ENCODE measurements at places on chromosomes 2 and 18.

GRCh38 chr2:238053191-238053776, 7.5 kb upstream of the SCLY start:
- DNase-seq, result no peak

GRCh38 chr2:20416723-20417122, 30.2 kb upstream of the RHOB start:
- no peak for DNase-seq

DNA sequence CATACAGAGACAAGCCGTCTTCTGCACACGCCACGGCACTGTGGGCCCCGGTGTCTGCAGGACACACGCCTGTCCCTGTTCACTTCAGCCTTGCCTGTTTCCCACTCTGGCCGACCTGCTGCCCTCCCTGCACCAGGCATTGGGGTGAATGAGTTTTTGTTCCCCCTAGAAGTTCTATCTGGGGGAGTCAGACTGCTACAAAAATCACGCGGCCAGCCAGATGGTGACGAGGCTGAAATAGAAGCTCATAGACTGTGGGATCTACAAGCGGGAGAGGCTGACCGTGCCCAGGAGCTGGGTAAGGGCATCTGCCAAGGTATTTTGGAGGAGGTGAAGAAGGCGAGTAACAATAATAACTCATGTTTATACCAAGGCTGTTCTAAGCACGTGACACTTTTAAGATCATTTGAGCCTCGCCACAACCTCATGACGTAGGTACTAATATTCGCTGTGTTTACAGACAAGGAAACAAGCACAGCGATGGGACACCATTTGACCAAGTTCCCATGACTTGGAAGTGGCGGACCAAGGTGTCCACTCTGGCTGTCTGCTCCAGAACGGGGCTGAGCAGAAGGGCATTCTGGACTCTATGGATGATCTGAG, 53.6 kb downstream of the KCNF1 start:
- no peak for DNase-seq

DNA sequence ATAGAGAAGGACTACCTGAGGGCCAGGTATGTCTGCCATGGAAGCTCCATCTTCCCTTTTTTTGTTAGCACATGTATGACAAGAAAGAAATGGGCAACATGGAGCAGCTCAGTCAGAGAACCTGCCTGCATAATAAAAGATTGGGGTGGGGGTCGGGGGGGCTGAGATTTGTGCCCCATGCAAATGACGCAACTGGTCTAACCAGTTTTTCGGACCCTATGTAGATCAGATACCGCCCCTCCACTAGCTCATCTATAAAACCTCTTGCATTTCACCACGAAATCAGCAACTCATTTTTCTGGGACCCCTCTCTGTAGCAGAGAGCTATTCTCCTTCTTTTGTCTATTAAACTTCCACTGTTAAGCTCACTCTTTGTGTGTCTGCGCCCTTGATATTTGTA, 657.2 kb downstream of the ERBB4 start:
- DNase-seq, result no peak

GRCh38 chr2:127763776-127764175, 47.2 kb downstream of the WDR33 start:
- DNase-seq, result no peak

DNA sequence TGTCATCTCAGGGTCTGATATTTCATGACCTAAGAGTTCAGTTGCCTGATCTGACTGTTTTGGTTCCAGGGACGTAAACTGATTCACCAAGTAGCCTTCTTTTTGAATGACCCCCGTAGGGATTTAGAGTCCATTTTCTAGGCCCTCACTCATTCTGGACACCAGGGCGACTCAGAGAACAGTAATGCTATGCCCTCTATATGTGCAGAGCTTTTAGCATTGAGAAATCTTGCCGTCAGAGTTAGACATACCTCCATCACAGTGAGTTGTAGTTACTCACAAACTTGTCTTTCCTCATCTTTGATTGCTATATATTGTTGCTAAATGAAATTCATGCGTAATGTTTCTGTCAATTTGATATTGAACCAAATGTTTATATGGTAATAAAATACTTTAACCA, 92.3 kb downstream of the OSBPL6 start:
- DNase-seq, result no peak

DNA sequence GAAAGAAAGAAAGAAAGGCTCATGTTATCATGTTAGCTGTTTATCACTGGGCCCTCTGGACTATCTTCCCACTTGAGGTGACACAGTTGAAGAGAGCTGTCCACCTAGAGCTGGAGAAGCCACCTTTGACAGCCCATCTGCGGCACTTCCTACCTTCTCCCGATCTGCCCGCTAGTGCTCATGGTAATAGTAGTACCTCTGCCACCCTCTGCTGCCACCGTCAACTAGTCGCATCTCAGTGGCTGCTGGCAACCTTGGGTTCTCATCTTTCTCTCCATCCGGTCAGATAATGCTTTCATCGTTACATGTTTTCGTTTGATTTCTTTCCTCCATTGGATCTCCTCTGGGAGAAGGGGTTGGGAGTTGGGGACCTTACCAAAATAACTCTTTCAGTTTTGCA, 63.2 kb upstream of the COPS8 start:
- no peak for DNase-seq

GRCh38 chr2:15568874-15569273, 7.7 kb upstream of the NBAS start:
- no peak for DNase-seq

GRCh38 chr2:207092818-207093217, 72.9 kb downstream of the KLF7 start:
- DNase-seq, result no peak

- DNase-seq, result no peak
These were observed 42.8 kb downstream of the ITSN2 start for GRCh38 chr2:24317491-24317920.

GRCh38 chr18:58859907-58860306, 4.8 kb upstream of the ZNF532 start:
- no peak for DNase-seq

GRCh38 chr2:232699110-232699509, 2.0 kb downstream of the GIGYF2 start:
- DNase-seq, result no peak

- DNase-seq, result no peak
These were observed 184.9 kb downstream of the RTP5 start for GRCh38 chr2:242054406-242054805.

- DNase-seq, result no peak
These were observed 29.2 kb downstream of the MTHFD2 start for GRCh38 chr2:74227646-74228045.

- peak; percentile 99 for DNase-seq
These were observed 602 bp upstream of the DNPEP start for GRCh38 chr2:219388121-219388906.

DNA sequence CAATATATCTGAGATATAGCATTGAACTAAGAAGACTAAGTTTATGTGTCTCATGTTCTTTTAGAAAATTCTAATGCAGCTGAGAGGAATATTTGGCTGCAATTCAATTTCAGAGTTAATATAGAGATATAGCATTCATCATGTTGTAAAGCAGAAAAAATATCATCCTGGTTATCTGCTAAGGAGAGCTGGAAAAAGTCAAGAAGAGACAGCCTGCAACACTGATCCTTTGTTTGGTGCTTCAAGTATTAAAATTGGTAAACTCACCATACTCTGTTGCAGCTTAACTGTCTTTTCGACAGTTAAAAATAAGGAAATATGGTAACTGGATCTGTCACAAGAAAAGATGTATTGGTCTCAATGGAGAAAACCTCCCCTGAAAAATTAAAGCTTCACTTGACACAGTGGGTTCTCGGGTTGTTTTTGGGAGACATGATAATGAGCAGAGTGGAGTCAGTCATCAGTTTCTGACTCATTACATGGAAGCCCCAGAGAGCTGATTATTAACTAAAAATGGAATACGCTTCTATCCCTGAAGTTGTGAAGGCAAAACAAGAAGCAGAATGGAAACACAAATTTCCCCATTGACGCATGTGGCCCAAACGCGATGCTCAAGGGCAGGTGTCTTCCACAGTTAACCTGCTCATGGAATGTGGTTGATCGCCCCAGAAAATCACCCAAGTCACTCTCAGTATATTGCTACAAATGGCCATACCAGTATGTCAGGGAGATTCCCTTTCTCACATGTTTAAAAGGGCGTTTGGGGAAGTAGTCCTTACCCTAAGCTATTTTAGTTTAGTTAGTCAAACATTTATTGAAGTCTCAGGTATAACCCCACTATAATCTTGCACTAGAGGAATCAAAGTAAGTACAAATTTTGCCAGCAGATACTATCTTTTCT, 8.2 kb downstream of the BCL2 start:
- no peak for DNase-seq

- DNase-seq, result no peak
These were observed 106.6 kb upstream of the MSH6 start for GRCh38 chr2:47676261-47676926.

DNA sequence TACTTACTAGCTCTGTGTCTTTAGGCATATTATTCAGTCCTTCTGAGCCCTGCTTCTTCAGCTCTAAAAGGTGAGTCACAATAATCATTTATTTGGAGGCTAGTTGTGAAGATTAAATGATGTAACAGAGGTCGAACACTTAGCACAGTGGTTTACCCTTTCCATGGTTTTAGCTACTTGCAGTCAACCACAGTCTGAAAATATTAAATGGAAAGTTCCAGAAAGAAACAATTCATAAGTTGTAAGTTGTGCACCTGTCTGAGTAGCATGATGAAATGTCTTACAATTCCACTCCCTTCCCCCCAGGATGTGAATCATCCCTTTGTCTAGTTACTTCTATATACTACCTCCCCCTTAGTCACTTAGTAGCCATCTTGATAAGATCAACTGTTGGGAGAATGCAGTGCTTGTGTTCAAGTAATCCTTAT, 217.6 kb upstream of the THUMPD2 start:
- no peak for DNase-seq

DNA sequence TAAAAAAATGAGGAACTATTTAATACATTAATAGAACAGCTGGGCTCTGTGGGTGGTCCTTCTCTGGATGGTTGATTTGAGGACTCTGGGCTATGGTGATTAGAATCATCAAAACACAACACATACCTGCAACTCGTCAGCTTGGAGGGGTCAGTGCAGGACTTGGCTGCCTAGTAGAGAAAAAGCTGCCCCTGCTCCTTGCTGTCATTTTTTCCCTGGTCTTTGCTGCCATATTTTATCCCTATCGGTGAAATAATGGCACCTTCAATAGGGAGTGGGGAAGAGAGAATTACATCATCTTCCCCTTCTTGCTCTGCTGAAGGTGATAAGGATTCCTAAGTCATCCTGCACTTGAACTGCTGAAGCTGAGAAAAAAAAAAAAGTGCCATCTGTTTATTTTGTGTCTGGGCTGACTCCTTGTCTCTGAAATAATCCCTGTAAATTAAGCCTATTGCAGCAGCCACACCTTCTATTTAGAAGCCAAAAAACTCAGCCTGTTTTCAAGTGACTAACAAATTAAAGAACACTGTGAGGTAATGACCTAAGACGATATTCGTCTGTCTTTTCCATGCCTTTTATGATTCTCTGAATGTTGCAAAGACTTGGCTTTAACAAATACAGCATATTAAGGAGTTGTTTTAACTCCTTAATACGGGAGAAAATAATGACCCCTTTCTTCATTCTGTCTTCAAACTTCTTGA, 89.3 kb downstream of the ACVR1 start:
- no peak for DNase-seq

- no peak for DNase-seq
These were observed 226.4 kb upstream of the MYT1L start for GRCh38 chr2:2557475-2557874.

- no peak for DNase-seq
These were observed 316.3 kb upstream of the CXCR4 start for GRCh38 chr2:136434251-136434715.

- DNase-seq, result peak; percentile 27
These were observed 14.6 kb upstream of the ALPP start for GRCh38 chr2:232363784-232364615.

DNA sequence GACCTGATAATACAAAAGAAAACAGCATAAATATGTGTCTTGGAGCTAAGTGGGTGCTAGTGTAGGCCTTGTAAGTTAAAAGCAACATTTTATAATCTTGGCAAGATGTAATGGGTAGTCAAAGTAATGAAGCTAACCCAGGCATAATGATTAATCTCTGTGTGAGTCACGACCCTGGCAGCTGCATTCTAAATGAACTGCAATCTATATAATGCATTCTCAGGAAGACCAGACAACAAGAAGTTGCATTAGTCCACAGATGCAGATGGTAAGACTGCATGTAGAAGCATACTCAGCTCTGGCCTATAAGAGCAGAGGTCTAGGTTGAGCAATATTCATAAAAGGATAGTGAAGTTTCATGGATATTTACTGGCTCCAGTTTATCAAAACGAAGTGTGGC, 85.6 kb upstream of the ETAA1 start:
- DNase-seq, result no peak

GRCh38 chr18:56358608-56359280, 279.6 kb downstream of the TXNL1 start:
- no peak for DNase-seq

DNA sequence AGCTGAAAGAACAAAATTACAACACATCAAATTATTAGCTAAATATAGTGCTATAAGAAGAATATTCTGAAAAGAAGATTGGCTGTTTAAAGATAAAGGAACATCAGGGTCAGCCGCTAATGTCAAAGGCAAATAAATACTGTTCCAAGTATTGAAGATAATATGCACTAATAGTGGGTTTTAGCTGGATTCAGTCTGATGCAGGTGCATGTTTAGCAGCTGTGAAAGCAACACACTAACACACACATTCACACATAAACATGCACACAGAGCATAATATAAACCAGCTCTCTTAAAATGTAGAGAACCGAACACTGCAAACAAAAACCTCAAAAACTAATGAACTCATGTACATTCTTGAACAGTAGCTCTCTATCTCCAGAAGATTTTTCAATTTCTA, 634.6 kb downstream of the ERBB4 start:
- DNase-seq, result no peak

- DNase-seq, result no peak
These were observed 8.1 kb upstream of the MTERF4 start for GRCh38 chr2:241110089-241110606.

DNA sequence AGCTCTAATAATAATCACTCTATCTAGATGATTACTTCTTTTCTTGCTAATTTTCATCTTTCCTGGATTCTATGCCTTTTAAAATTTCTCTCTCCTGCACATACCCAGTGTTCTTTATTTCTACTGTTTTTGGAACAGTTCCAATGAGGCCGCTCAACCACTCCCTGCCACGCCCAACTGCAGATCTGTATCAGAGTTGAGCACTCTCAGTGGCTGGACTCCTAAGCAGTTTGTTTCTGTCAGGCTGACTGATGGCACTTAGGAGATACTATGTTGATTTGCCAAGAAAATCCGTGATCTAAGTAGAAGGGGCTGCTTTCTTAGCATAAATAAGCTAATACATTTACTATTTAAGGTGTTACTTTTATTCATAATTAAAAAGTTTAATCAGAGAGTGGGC, 192.8 kb downstream of the ARHGAP15 start:
- no peak for DNase-seq

DNA sequence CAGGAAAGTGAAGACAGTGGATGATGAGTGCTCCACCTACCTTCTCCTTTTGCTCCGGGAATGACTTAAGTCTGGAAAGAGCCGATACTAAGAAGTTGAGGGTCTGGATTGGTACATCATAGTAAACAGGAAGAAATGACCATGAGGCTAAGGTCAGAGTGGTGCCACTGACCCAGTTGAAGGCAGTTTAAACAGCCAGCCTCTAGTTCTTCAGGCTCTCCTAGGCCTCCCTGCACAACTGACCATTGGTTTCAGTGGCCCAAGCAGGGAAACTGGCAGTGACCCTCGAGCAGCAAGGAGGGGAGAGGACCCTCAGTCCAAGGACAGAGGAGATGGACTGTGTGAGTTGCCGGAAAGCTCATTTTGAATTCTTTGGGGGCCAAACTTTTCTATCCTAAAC, 119.1 kb downstream of the MAP4K4 start:
- DNase-seq, result no peak

- no peak for DNase-seq
These were observed 21.7 kb downstream of the BCL2 start for GRCh38 chr18:63297687-63298399.

GRCh38 chr18:65349635-65350034, 401.2 kb upstream of the CDH7 start:
- DNase-seq, result no peak

Measured in CD4-positive, alpha-beta T cell treated with Interleukin-4 for 1 hour (primary cell).